GM04504 (cell line): ENCODE measurements at places on chromosomes 3 and 15.

DNA sequence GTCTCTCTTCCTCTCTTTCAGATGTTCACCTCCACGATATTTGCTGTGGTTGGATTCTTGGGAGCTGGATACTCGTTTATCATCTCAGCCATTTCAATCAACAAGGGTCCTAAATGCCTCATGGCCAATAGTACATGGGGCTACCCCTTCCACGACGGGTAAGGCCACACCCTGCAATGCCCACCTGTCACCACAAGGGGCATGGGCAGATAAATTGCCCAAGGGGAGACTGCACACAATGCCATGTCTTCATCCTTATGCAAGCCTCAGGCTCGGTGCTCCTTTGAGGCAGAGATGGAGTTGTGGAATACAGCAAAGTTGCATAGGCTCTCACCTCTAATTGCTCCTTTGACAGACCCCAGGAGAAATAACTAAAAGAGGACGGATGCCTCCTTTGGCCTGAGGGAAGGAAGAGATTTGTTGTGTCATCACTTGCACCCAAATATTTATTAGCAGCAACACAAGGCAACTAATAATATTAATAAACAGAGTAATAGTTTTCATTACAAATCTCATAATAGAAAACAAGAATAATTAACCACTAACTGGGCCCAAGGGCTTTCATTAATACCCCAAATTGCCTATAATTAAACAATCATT lies 13.2 kb downstream of the TM4SF4 start:
- no peak for DNase-seq

DNA sequence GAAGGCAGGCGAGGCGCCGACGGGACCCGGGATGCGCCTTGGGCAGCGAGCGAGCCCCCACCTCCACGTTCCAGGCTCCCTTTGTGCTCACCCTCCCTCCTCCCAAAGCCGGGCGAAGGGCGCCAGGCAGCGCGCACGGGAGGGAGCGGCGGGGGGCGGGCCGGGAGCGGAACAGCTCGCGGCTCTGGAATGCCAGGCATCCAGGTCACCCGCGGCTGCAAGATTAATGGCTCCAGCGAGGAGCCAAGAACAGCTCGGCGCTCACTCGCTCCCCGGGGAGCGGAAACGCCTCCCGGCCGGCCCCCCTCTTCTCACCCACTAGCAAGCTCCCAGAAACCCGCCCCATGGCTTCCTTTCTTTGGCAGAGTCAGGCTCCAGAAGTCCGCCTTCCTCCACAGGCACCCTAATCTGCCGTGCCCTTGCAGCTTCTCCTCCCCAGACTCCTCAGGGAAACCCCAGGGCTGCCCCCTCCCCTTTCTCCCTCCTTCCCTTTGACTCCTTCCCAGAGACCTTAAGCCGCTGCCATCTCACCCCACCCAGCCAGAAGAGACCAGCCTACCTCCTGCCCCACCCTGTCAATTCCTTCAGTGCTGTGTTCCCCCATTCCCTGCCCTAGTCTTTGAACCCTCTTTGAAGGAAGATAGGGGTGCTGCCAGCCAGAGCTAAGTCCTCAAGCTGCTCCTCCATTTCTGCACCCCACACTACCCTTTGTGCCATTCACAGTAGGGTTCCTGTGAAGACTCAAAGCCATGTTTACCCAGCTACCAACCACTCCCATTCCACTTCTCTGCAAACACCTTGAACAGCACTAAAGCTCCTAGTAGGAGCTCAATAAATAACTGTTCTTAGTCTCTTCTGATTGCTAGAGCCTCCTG lies 9.9 kb downstream of the AMOTL2 start:
- DNase-seq: peak; percentile 98

DNA sequence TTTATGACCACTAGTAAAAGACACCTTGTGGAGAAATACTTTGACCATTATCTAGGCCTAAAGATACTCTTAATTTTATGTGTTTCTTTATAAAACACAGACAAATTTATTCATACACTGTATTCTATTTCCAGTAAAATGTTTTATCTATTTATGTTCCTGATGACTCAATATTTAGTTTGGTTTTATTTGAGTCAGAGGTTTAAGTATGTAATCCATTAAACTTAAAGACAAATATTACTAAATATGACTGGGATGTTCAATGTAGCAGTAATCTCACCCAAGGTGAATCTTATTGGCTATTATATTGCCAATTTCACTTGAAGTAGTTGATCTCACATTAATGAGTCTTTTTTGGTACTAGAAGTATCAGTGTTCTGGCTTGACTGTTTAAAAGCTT lies 799.7 kb downstream of the CADM2 start:
- no peak for DNase-seq

DNA sequence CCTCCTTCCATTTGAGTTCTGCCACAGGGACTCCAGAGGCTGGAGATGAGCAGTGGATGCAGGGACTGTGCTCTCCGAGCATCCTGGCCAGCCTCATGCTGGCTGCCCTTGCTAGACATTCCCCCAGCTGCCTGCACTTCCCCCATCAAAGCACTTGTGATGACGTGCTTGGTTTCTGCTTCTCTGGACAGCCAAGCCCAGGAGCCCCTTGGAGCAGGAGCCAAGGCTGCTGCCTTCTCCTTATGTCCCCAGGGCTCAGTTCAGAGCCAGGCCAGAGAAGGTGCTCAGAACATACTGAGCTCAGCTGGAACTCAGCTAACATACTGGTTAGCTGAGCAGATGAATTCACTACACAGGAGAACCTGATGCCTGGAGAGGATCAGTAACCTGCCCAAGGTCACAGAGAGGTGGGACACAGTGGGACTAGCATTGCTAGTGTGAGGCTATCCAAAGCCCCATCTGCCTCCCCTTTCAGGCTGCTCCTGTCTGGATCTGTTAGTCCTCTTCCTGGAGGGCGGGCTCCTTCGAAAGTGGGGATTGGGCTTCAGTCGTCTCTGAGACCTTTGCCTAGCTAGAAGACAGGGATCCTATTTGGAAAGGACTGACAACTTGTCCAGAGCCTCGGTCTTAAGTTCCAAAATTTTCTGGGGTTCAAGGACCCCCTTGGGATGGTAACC lies 4.3 kb downstream of the PCBP4 start:
- no peak for DNase-seq

GRCh38 chr3:170062769-170063168 lies 25.0 kb downstream of the GPR160 start:
- no peak for DNase-seq

DNA sequence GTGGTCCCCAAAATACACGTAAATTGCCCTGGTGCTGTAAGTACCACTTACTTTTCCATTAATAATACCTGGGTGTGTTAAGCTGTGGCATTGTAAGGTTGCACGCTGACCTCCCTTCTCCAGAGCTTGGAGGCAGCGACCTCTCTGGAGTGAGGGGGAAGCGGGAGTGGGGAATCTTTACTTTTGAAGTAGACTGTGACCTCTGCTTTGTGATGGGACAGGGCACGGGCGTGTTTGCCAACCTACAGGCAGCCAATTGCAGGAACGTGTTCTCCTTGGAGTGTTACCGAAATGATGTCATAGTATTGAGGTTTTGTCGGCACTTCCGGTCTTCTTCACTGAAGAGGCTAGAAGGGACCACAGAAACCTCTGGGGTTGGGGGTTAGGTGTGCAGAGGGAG lies 227.3 kb upstream of the C2CD4B start:
- DNase-seq: no peak

DNA sequence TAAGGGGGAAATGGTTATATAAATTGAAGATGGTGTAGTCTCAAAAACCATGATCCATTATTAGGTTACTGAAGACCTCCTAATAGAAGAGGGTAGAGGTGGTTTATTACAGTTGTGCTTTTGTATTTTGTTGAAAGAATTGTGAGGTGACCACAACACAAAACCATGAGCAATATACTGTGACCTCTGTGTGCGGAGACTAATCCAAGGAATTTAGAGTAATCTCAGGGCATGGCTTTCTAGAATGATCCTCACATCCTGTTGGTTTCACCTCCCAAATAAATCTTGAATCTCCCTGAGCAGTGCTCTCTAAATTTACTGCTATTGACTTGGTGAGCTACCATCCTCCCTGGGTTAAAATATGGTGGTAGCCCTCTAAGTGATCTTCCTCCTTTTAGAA lies 52.3 kb downstream of the PTPRG start:
- no peak for DNase-seq

DNA sequence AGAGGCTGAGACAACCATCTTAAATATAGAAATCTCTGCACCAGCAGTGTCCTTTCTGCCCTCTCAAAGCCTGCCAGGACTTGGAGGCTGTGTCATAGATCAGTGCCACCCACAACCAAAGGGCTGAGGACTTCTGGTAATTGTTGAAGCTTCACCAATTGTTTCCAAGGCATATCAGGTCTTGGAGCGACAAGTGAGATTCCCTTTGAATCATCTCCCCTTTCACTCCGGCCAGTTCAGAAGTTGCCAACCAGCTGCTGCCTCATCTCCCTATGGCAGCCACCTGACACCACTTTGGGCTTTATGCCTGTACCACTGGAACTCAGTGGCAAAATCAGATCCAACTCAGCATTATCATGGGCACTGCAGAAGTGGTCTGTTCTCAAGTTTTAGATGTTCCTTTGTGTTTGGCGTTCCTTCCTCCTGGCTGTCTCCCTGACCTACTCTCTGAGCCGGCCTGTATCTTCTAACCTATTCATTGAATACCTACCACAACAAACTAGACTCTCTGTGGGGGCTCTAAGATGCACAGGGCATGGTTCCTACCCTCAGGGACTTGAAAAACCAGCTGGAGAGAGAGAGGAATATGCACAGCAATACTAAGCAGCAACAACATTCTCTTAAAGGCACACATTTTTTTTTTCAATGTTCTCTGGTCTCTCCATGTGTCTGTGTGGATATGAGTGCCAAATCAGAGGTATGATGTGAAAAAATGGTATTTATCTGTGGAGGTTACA lies 90.8 kb upstream of the PFN2 start:
- no peak for DNase-seq

GRCh38 chr15:78811124-78811824 lies at the start of gene ADAMTS7:
Gene ADAMTS7, minus strand, starts transcription at chr15:78811464. Its CDS starts 244 bp downstream, at chr15:78811220.
- peak; percentile 32 for DNase-seq

GRCh38 chr3:108110934-108111333 lies 20.1 kb upstream of the CD47 start:
- DNase-seq: no peak

DNA sequence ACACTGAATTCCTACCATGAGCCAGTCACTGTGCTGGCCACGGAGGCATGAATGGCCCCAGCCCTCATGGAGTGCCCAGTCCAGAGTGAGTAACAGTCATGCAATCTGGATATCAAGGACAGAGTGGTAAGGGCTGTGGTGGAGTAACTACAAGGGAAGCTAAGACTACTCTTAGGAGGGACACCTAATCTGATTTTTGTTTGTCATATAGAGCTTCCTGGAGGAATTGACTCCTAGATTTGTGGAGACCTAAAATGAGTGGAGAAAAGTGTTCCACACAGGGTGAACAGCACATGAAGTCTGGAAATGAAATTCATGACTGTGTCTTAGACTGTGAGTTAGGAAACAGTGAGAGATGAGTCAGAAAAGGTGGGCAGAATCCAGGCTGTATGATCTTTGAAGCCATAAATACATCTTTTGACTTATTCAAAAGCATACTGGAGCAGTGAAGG lies 219.9 kb downstream of the NFKBIZ start:
- DNase-seq: peak; percentile 72

GRCh38 chr15:57245130-57245529 lies 131.2 kb upstream of the CGNL1 start:
- DNase-seq: no peak

- DNase-seq: no peak
These were observed 605.4 kb upstream of the NR2F2 start for GRCh38 chr15:95724908-95725633.

- DNase-seq: no peak
These were observed 22.4 kb downstream of the CYP11A1 start for GRCh38 chr15:74345051-74345450.

GRCh38 chr3:57006179-57006657 lies 54.2 kb upstream of the SPATA12 start:
- no peak for DNase-seq

DNA sequence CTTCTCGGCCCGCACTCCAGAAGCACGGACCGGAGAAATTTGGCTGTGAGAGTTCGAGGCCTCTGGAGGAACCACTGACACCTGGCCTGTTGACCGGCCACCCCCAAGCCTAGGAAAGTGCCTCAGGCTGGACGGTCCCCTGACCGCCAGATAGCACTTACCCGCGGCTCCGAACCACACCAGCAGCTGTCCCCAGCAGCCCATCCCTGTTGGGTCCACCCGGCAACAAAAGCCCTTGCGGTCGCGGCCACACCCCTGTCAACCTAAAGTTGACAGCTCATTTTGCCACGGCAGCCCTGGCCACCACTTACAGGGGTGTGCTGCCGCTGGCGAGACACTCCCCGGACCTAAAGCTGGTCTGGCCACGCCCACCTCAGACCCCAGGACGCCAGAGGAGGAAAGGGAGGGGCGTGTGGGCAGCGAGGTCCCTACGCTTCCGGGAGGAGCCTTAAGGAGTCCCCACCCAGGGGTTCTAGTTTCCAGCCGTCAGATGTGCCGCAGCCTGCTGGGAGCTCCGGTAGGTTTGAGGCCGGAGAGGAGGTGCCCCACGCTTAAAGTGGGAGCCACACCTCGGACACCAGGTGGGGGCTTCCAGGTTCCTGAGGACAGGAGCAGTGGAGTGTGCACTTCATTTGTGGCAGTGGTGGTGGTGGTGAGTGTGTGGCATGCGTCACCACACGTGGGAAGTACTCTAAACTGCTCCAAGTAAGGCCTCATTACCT lies at the start of gene LTK:
Gene LTK (minus strand): TSS at position 322 of the 722 bp plus-strand sequence. CDS start 118 bp downstream, at position 204.
- no peak for DNase-seq

- DNase-seq: no peak
These were observed 7.2 kb downstream of the CLPX start for GRCh38 chr15:65177901-65178300.

DNA sequence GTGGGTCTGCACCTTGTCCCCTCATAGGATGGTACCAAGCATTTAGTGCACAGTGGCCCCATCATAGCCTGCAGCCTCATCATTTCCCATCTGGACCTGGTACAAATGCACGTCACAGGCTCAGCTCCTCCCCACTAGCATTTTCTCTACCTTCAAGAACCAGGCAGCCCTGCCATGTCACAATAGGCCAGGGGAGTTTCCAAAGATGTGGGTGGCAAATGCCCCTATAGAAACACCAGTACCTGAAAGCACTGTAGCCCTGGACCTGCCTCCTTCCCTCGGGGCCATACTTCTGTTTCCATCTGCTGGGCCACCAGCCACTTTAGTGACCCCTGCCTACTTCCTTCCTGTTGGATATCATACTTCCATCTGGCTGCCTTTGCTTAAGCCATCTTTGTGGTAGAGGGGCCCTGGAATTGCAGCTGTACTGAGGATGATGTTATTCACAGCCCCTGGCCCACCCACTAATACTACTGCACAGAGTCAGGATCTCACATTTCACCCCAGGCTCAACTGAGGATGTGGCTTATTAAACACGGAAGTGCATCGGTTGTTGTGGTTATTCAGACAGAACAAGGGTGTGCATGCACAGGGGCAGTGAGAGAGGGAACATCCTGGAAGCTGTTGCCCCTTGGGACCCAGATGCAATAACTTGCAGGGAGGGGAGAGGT lies 3.8 kb downstream of the TCTA start:
- no peak for DNase-seq

DNA sequence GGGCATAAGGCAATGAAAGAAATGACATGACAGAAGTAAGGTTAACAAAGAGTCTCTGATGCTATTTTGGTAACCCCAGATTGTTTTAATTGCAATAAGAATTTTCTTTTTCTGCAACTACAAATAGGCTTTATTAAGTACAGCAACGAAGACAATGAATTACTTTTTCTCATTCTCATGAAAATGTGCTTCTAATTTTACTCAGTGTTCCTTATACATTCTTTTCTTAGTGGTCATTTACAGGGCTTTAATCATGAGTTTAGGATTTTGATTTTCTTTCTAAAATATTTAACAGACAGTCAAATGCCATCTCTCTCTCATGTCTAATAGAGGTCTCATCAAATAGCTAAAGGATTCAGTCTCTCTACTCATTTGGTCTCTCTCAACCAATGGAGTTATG lies 452.1 kb downstream of the RAP2B start:
- DNase-seq: no peak
